ENCODE measurements at places on chromosomes 6 and 20. TPM values are rescaled to one million over a fixed set of nuclear protein-coding genes. Genes with fewer than 3 reads are reported as not detected.
A peak's percentile ranks its signal among the peaks of the same experiment; 100 is the strongest.

- DNase-seq: peak; percentile 20
These were observed 157.4 kb upstream of the ZNF217 start for GRCh38 chr20:53750827-53751619.

- DNase-seq: peak; percentile 93
These were observed 68.7 kb upstream of the STMND1 start for GRCh38 chr6:17032988-17033634.

DNA sequence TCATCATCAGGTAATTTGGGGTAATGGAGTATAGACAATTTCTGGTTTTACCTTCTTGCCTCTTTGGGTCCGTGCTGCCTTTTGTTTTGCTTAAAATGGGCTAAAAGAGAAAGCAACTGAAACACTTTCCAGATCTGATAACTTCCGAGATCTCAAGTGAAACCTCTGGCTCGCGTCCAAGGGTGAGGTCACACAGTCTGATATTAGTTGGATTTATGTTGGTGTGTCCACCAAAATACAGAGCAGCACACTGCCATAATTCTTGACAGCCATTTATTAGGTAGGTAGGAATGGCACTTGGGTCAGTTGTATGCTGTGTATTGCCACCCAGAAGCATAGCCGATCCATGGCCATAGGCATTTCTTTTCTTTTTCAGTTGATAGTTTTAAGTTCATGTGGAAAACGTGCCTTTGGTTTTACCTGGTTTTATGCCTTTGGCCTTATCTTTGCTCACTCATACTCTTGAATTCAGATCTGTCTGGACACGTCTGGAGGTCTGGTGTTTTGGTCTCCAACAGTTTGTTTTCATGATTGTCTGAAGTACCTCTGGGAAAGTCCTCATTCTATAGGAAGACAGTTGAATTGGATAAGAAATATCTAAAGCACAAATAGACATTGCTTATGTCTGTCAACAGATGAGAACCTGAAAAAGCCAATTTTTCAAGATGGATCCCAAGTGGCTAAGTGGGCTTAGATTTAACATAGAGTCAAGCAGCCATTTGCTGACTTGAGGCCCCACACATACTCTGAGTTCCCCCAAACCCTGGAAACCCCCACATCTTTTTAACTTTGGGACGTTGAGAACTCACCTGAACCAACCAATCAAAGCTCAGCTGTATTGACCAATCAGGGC is 320.8 kb downstream of the SOX4 start:
- DNase-seq: no peak

DNA sequence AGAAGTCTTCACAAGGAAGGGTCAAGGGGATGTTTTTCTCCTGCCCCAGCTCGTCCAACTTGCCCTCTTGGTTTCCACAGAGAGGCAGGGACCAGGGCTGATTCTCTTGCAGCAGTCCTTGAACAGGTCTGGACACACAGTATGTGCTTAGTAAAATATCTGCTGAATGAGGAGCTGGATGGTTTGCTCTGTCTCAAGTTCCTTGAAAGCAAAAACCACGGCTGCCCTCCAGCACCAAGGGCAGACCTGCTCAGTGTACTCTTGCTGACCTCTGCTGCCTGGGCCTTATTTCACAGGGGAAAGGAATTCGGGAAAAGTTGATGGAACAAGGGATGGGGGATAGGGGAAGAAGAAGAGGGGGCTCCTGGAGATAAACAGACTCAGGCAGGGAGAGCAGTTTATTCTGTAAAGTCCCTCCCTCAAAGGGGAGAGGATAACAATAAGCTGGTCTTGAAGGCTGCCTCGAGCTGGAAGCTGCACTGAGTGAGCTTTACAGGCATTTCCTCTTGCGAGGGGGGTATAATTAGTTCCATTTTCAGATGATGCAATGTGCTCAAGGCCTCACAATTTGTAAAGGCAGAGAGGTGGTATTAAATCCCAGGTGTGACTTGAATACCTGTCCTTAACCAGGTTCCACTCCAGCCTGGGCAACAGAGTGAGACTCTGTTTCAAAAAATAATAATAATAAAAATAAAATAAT is 10.3 kb downstream of the KCNK5 start:
- DNase-seq: no peak

- no peak for DNase-seq
These were observed 1.6 kb downstream of the AP5S1 start for GRCh38 chr20:3821996-3822395.

HLA-C gene
- 140 TPM for total RNA-seq

- no peak for DNase-seq
These were observed 228.3 kb upstream of the PRND start for GRCh38 chr20:4493386-4493785.

PRR18 gene
- not detected for total RNA-seq

DNA sequence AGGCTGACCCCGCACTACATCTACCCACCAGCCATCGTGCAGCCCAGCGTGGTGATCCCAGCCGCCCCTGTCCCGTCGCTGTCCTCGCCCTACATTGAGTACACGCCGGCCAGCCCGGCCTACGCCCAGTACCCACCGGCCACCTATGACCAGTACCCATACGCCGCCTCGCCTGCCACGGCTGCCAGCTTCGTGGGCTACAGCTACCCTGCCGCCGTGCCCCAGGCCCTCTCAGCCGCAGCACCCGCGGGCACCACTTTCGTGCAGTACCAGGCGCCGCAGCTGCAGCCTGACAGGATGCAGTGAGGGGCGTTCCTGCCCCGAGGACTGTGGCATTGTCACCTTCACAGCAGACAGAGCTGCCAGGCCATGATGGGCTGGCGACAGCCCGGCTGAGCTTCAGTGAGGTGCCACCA is 16.4 kb downstream of the RBM38 start:
- no peak for DNase-seq

- DNase-seq: peak; percentile 41
These were observed 42.7 kb upstream of the GCNT2 start for GRCh38 chr6:10478187-10479040.

LTV1 gene
- 33.1 TPM for total RNA-seq

DNA sequence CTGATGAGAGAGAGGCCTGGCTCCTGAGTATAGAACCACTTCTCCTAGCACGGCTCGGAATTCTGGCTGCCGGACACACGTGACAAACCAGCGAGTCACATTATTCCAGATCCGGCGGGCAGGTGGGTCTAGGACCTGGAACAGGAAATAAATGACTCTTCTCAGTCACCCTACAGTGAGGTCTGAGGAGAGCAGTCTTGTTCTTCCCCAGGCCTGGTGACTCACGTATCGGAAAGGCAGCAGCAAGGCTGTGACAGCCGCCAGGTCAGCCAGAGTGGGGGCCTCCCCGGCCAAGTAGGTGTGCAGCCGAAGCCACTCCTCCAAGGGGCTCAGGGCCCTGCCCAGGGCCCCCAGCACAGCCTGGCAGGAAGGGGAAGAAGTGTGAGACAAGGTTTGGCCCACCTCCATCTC is 2.8 kb downstream of the VARS1 start:
- DNase-seq: peak; percentile 86

GRCh38 chr20:10115021-10115420 is 80.2 kb downstream of the ANKEF1 start:
- peak; percentile 24 for DNase-seq

DNA sequence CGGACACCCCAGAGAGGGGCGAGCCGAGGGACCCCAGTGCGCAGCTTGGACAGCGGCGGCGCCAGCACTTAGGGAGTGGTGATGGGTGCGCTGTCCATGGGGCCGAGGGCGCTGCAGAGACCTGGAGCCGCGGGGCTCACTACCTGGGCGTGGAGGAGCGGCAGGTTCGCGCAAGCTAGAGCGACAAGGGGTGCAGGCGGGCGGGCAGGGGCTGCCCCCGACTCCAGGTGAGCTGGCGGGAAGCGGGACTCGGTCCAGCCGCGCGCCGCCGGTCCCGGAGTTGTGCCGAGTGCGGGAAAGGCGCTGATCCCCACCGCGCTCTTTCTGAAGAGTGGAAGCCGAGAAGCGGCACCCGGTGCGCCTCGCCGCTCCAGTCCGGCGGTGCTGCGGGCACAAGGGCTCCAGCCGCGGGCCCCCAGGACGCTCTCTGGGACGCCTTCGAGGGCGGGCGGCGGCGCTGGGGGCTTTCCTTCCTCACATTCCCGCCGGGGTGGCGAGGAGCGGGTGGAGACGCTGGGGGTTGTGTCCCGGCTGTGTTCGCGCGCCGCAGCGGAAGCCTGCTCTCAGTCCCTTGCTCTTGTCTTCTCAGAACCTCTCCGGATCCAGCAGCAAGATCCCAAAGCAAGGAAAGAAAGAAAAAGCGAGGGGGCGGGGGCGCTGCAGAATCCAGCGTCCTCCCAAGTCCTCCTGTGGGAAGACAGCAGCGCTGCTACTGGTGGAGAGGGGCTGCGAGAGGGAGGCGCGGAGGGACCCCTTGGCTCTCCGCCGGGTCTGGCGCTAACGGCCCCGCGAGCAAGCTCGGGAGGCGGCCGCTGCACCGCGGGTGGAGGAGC is at the start of gene B3GAT2:
TSS of gene B3GAT2 (minus strand) at position 610 of the 833 bp plus-strand sequence. CDS start 631 bp downstream, outside the sequence.
- DNase-seq: no peak

GRCh38 chr20:33475381-33476152 is 14.3 kb upstream of the CBFA2T2 start:
- DNase-seq: no peak

VIP gene
- not detected for total RNA-seq

- peak; percentile 33 for DNase-seq
These were observed 129.4 kb downstream of the TRIM27 start for GRCh38 chr6:28794175-28795002.

DNA sequence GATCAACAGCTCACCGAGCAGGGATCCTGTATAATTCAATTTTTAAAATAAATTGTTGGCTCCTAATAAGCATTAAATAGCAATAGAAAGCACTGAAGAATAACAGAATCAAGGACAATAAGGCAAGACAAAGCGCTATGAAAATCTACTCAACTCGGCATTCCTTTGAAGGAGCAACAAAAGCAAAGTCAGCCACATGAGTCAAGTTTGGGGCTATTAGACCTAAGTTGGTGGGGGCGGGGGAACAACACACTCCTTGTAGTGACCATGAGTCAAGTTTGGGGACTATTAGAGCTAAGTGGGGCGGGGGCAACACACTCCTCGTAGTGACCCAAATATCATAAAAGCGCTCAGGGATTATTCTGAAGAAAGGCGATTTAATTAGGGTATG is 120.0 kb downstream of the FOXC1 start:
- peak; percentile 21 for DNase-seq

DNA sequence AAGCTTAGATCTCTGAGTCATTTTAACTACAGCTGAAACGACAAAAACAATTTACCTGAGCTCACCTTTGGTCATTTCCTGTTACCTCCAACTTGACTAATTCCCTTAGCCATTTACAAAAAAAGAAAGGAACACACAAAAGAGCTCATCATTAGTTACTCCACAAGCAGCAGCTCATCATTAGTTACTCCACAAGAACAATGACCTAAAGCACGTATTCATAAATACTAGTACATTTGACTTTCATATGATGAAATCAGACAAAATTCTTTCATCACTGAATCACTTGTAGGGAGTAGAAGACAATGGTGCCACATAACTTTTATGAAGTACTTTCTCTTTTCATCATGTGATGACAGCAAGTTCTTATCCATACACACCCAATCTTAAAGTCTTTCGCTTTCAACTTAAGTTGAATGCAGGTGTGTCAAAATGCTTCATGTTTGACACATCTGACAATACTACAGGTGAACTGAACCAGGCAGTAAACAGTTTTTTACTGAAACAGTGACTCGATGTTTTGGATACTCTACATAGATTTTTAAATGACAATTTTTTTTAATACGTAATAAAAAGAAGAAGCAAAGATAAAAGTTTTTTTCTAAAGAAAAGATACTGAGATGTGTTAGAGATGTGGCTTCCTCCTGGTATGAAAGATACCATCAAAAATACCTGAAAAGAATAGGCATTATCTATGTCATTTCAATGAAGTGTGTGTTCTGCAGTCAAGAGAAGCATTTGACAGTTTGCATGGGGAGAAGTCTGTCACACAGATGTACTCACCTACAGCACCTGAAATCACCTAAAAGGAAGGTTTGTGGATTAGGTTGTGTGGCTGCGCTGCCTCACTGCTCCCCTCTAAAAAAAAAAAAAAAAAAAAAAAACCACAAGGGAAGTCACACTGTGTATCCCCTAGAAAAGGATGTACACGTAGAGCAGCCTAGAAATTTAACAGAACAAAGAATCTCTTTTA is 109.1 kb downstream of the PRDM1 start:
- peak; percentile 88 for DNase-seq

DNA sequence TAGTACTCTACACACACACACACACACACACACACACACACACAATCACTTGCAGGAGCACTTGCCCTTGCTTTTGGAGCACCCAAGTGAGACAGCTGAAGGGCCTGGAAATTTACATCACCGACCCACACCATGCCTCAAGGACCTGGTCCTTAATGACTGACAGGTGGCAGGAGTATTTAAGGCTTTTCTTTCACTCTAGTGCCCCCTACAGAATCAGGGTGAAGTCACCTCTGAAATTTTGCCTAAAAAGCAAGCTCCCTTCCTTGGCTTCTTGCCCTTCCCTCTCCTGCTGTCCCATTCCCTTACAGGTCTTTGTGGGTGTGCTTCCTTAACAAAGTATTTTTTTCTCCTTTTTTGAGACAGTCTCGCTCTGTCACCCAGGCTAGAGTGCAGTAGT is 353.5 kb upstream of the IRAK1BP1 start:
- DNase-seq: no peak

- DNase-seq: no peak
These were observed 21.0 kb downstream of the NOL7 start for GRCh38 chr6:13635948-13636658.

DNA sequence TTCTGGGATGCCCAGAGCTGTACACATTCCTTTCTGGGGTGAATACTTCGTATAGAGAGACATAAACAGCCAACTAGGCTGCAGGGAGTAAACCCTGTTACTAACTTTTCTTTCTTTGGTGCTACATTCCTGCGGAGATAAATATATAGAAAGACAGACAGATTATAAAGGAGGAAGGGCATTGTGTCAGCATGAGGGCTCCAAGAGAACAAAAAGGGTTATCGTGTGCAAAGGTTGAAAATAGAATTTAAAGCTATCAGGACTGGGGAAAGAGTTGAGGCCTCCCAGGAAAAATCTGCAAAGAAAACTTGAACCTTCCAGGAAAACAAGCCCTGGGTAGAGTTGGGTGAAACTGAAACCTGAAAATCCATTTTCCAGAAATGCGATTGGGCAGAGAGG is 68.0 kb downstream of the TMEM170B start:
- DNase-seq: no peak

SLPI gene
- total RNA-seq: 58.2 TPM

DNA sequence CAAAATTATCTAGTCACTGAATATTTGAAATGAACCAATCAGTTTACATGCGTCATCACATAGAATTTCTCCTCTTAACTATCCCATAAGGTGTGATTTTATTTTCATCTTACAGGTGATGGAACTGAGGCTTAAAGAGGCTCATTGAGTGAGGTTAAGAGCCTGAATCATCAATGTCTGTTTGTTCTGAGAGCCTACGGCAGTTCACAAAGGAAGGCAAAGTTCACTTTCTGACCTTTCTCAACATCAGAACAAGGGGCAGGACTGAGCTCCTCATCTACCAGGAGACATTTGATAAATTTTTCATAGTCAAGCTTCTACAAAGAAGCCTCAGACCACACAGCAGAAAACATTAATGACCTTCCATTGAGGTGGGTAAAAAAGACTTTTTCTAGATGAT is 54.9 kb upstream of the OLIG3 start:
- DNase-seq: no peak

TCEA2 gene
- 15.3 TPM for total RNA-seq

TUBB gene
- 597 TPM for total RNA-seq
